ENCODE measurements at places on chromosomes 4 and X. TPM values are rescaled to one million over a fixed set of nuclear protein-coding genes. Genes with fewer than 3 reads are reported as not detected.

FTHL17 gene
- not detected for total RNA-seq

PAK3 gene
- 0.18 TPM for total RNA-seq

GAGE12E gene
- not detected for total RNA-seq

SSX2 gene
- not detected for total RNA-seq

TMSB15A gene
- not detected for total RNA-seq

PCDH7 gene
- not detected for total RNA-seq

FABP2 gene
- not detected for total RNA-seq

ZNF718 gene
- 7.4 TPM for total RNA-seq

PNMA6F gene
- not detected for total RNA-seq

GLRA2 gene
- not detected for total RNA-seq

AMBN gene
- total RNA-seq, result not detected

HOPX gene
- total RNA-seq, result 55.8 TPM

DNA sequence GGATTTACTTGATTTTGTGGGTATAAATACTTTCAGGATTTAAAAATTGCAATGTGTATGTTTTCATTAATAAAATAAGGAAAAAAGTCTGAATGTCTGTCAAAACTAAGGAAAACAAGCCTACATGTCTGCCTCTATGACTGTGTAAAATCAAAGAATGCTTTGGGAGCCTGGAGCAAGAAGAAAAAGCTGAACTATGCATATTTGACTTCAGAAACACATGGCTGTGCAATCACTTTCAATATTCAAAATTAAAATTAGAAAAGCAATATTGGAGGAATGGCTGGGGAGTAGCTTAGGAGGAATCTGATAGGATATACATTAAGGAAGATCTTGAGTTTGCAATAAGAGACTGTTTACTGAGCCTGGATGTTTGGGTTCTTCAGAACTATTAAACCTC lies 147.1 kb downstream of the ADAM29 start:
- no peak for DNase-seq
- no peaks in the 10 kb centered on the region for H3K27me3 ChIP-seq
- no peak overlapping the region for H3K4me3 ChIP-seq
- no peaks in the 10 kb centered on the region for H3K36me3 ChIP-seq

- peaks cover 39% of the 10 kb centered on the region for H3K4me1 ChIP-seq
- H3K27me3 ChIP-seq, result no peaks in the 10 kb centered on the region
- no peak overlapping the region for H3K27ac ChIP-seq
- no peak overlapping the region for H3K4me3 ChIP-seq
- no peak for DNase-seq
Observed at GRCh38 chrX:41522671-41523070, 75.5 kb downstream of the NYX start.

DNA sequence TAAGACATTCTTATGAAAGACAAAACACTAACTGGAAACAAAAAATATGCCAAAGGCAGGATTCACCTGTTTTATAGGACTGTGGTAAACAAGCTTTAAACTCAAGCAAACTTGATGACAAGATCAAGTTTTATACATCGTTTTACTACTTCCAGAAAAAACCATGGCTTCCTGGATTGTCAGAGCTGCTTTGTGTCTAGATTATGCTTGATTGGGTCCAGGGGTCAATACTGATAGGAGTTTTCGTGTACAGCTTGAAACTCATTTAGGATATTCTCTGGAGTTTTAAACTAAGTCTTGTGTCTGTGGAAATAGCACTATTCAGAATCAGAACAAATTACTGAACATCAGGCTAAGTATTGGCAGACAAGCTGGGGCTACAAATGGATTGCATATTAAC lies 13.0 kb downstream of the HCCS start:
- H3K36me3 ChIP-seq, result peaks cover 21% of the 10 kb centered on the region
- H3K27me3 ChIP-seq, result no peaks in the 10 kb centered on the region
- no peak overlapping the region for H3K27ac ChIP-seq
- H3K4me1 ChIP-seq, result no peaks in the 10 kb centered on the region
- H3K4me3 ChIP-seq, result no peak overlapping the region

DNA sequence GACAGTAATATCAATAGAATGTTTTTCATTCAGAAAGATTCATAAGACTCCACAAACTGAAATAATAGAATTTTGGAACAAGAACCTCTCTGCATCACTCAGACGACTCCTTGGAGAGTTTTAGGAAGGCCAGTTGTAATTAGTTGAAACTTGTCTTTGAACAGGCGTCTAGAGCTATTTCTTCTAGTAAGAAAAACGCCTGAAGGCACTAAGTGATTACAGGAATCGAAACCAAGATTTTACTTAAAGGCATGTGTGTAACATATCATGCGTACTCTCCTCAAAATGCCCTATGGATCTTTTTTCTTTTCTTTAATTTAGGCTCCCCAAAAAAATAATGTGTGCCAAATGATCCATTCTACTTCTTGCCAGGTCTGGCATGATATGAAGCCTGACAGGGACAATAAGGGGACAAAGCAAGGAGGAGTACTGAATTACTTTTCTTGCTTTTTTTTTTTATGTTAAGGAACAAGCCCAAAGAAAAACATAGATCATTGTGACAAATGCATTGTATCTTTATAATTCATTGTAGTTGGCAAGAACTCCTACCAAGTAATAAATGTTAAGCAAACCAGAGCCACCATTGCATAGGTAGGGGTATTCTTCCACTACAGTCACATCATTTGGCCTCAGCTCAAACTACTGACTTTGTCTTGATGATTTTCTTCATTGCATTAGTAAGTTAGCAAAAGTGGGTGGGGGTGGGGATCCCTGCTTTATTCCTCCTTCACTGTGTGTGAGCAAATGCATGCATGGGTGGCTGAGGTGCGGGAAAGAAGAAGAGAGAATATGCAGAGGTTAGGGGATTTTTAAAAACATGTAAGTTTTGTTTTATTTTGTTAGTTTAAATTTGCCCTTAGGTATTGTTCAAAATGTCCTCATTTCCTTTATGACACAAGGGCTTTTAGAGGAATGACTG lies 79.9 kb upstream of the ATOH1 start:
- H3K27ac ChIP-seq, result no peak overlapping the region
- no peak overlapping the region for H3K4me3 ChIP-seq
- H3K27me3 ChIP-seq, result no peaks in the 10 kb centered on the region
- no peaks in the 10 kb centered on the region for H3K36me3 ChIP-seq
- no peak for DNase-seq
- H3K4me1 ChIP-seq, result no peaks in the 10 kb centered on the region

- no peak for DNase-seq
- H3K27ac ChIP-seq, result no peak overlapping the region
- no peaks in the 10 kb centered on the region for H3K27me3 ChIP-seq
- H3K4me3 ChIP-seq, result no peak overlapping the region
- H3K36me3 ChIP-seq, result no peaks in the 10 kb centered on the region
Observed at GRCh38 chr4:116058129-116058528, 944.7 kb upstream of the NDST4 start.

DNA sequence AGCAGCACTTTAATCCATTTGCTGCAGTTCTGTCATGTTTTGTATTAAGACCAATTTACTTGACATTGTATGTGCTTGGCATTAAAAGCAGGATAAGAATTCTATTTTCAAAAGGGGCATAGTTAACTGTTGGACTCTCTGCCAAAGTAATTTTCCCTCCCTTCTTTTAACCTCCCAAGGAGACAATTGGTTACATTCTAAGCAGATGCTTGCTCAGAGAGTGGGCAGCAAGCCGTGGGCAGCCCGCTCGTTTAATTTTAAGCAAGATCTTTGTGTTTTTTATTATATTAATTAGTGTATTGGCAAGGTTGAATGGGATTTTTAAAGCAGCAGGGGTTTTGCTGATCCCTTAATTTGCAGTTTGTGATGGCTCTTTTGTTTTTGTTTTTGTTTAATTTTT lies 37.1 kb upstream of the KLHL8 start:
- no peak overlapping the region for H3K4me3 ChIP-seq
- no peaks in the 10 kb centered on the region for H3K4me1 ChIP-seq
- DNase-seq, result no peak
- no peak overlapping the region for H3K27ac ChIP-seq
- H3K27me3 ChIP-seq, result no peaks in the 10 kb centered on the region
- H3K36me3 ChIP-seq, result no peaks in the 10 kb centered on the region

DNA sequence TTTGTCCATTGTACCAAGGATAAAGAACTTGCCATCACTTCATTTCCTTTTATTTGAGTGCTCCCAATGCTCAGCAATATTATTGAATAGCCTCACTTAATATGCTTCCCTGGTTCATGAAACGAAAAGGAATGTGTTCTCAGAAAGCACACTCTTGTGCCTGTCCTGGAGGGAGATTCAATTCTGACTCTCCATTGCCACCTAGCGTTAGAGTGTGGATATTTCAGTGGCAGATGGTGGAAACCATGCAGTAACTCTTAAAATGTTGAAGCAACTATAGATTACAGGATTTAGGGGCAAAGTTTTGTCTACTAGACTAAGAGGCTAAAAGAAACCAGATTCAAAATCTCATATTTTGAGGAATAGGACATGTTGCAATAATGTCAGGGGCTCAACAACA lies 36.0 kb downstream of the GAB3 start:
- no peak overlapping the region for H3K4me3 ChIP-seq
- H3K27ac ChIP-seq, result no peak overlapping the region
- H3K4me1 ChIP-seq, result peaks cover 55% of the 10 kb centered on the region

DNA sequence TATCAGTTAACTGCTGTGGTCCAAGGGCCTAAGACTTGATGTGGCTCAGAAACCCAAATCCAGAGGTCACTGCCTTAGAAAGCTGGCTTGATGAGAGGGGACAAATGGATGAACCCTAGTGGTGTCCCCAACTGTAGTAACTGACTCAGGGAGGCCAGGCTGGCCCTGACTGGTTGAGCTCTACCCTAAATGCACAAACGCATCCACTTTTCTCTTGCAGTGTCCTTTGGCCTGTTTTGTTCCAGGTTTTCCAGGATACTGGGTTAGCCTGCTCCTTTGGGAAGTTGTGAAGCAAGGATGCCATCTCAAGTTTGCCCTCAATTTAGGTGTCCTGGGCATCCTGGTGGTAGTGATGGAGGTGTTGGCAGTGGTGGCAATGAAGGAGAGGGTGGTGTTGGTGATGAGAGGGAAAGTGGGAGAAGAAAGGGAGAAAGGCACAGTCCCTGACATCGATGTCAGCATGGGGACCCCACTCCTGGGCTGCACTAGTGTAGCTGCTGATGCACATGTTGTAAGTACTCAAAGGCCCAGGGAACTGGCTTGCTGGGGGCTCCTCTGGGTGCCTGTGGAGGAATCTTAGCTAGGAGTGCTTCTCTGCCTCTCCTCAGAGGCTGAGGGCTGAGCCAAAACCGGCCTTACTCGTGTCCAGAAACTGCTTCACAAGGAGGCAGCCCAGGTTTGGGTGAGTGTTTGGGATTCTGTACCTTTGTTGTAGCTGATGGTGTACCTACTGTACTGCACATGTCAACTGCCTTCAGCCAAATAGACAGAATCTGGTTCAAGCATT lies 2.9 kb upstream of the HAND2 start:
- no peak overlapping the region for H3K27ac ChIP-seq
- peaks cover 83% of the 10 kb centered on the region for H3K27me3 ChIP-seq
- DNase-seq, result no peak
- H3K4me1 ChIP-seq, result peaks cover 21% of the 10 kb centered on the region
- peaks cover 2% of the 10 kb centered on the region for H3K36me3 ChIP-seq

- H3K27me3 ChIP-seq, result no peaks in the 10 kb centered on the region
- DNase-seq, result no peak
- no peaks in the 10 kb centered on the region for H3K4me1 ChIP-seq
Observed at GRCh38 chr4:117634716-117635115, 399.6 kb upstream of the NDST3 start.

DNA sequence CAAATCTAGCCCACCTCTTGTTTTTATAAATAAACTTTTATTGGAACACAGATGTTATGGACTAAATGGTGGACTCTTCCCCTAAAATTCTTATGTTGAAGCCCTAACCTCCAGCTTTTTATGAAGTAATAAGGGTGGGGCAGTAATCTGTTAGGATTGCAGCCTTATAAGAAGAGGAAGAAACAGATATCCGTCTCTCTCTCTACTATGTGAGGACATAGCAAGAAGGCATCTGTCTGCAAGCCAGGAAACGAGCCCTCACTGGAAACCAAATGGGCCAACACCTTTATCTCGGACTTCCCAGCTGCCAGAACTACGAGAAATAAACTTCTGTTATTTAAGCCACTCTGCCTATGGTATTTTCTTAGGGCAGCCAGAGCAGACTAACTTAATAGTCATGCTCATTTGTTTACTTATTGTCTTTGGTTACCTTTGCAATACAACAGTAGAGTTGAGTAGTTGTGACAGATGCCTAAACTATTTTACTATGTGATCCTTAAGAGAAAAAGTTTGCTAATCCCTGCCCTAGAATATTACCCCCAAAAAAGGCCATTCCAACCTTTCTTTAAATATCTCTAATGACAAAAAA lies 67.4 kb downstream of the MANBA start:
- H3K4me1 ChIP-seq, result no peaks in the 10 kb centered on the region
- H3K36me3 ChIP-seq, result peaks cover 3% of the 10 kb centered on the region
- no peak for DNase-seq
- no peak overlapping the region for H3K4me3 ChIP-seq

- no peaks in the 10 kb centered on the region for H3K4me1 ChIP-seq
- DNase-seq, result peak; percentile 15
- H3K4me3 ChIP-seq, result no peak overlapping the region
- H3K27me3 ChIP-seq, result no peaks in the 10 kb centered on the region
- H3K27ac ChIP-seq, result no peak overlapping the region
Observed at GRCh38 chr4:135371137-135371536, 1169.5 kb upstream of the PABPC4L start.

- peaks cover 14% of the 10 kb centered on the region for H3K36me3 ChIP-seq
- no peak overlapping the region for H3K4me3 ChIP-seq
- H3K27ac ChIP-seq, result no peak overlapping the region
- peaks cover 47% of the 10 kb centered on the region for H3K4me1 ChIP-seq
- no peak for DNase-seq
- H3K27me3 ChIP-seq, result no peaks in the 10 kb centered on the region
Observed at GRCh38 chrX:81205551-81205950, 3.6 kb downstream of the SH3BGRL start.

DNA sequence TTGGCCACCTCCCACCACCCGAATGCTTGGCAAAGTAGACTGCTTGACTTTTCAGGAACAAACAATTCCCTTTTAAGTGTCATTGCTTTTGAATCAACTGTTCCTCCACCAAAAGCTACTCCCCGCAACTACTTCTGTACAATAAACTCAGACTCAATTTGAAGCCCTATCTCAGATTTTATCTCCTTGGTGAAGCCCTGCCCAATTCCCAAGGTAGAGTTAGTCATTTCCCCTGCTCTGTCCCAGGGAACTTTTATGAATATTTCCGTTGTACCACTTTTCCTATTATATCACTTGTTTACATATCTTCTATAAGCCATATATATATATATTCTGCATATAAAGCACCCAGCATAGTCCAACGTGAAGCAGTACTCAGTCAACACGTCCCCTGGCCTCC lies 102.8 kb downstream of the C4orf51 start:
- peaks cover 85% of the 10 kb centered on the region for H3K36me3 ChIP-seq
- H3K4me1 ChIP-seq, result peaks cover 48% of the 10 kb centered on the region
- DNase-seq, result no peak
- peak overlapping the region; percentile 34 for H3K27ac ChIP-seq

- no peak overlapping the region for H3K27ac ChIP-seq
- no peak for DNase-seq
- H3K4me3 ChIP-seq, result no peak overlapping the region
Observed at GRCh38 chrX:104324461-104325212, 69.9 kb upstream of the ESX1 start.

- H3K27me3 ChIP-seq, result peaks cover 14% of the 10 kb centered on the region
- no peak overlapping the region for H3K27ac ChIP-seq
- no peak for DNase-seq
Observed at GRCh38 chr4:173046818-173047217, 121.8 kb upstream of the GALNT7 start.

- no peak for DNase-seq
- no peak overlapping the region for H3K4me3 ChIP-seq
- no peaks in the 10 kb centered on the region for H3K27me3 ChIP-seq
Observed at GRCh38 chr4:38781854-38782261, 932 bp downstream of the TLR10 start.

All from activated CD8-positive, alpha-beta T cell treated with anti-CD3 and anti-CD28 coated beads for 36 hours (primary cell).